ENCODE measurements at places on chromosomes 5 and 9.

- no peak for DNase-seq
These were observed 321.5 kb downstream of the ENC1 start for GRCh38 chr5:74319076-74319475.

- DNase-seq, result no peak
These were observed 26.4 kb downstream of the ERAP1 start for GRCh38 chr5:96781031-96781971.

GRCh38 chr5:131914472-131914871 lies 31.0 kb downstream of the MEIKIN start:
- DNase-seq, result no peak

GRCh38 chr5:82348784-82349425 lies 70.8 kb upstream of the RPS23 start:
- no peak for DNase-seq

DNA sequence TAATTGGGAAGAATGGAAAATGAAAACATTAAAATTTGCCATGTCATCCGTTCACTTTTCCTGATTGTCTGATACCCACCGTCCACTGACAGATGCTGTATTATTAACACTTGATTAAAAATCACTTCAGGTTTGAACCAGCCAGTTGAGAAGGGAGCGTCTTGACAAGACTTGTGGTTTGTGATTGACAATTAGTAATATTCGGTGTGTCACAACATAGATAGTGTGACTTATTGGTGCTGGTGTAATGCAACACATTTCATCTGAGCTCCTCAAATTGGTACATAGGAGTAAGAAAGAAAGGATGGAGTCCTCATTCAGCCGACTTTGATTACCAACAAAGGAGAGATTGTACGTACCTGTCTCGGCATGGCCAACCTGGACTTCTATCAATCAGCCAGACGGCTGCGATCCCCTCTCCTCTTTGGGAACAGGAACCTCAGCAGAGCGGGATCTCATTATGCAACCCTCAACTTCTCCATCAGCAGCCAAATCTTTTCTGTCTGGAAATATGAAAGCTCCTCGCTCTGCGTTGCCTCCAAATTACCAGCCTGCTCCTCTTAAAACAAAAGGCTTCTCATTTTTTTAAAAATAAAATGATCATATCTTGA lies 211.7 kb upstream of the MVB12B start:
- no peak for DNase-seq

All from CD4-positive, alpha-beta T cell treated with Interferon alpha-2 for 1 hour (primary cell).